T-helper 1 cell treated with Interleukin-12 subunit alpha and Interleukin-12 subunit beta and Interleukin-4 antibody, amounts not matched to agents 30 ng/mL and 1 ng/mL, for 36 hours (primary cell): ENCODE measurements at places on chromosomes 12 and 14. TPM values are rescaled to one million over a fixed set of nuclear protein-coding genes. Genes with fewer than 3 reads are reported as not detected.

Gene PLA2G1B
- not detected in 2 replicates for total RNA-seq

Gene TSHR
- total RNA-seq: 3.6 and 4.4 TPM in 2 replicates

Gene ACVR1B
- total RNA-seq: 4.7 and 6.3 TPM in 2 replicates

Gene GRIN2B
- total RNA-seq: not detected in 2 replicates
